Heart left ventricle (tissue), 16 donors: ENCODE measurements at places on chromosomes 4 and X. TPM values are rescaled to one million over a fixed set of nuclear protein-coding genes. Genes with fewer than 3 reads are reported as not detected.
A peak's percentile ranks its signal among the peaks of the same experiment; 100 is the strongest.

The NLGN3 gene
- 0.77 TPM for total RNA-seq

The NUDT11 gene
- total RNA-seq = not detected

DNA sequence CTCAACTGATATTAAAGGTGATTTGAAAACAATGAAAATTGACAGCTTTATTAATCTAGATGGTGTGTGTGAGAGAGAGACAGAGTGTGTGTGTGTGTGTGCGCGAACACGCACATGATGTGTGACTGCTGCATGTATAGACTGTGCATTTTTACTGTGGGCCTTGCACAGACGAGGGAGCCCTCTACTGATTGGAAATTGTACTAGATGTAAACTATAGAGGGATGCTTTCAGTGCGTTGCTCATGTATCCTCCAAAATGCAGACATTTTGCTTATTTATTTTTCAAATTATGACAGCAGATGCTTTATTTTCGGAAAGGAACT is 168.4 kb upstream of the GK2 start:
- DNase-seq = no peak

DNA sequence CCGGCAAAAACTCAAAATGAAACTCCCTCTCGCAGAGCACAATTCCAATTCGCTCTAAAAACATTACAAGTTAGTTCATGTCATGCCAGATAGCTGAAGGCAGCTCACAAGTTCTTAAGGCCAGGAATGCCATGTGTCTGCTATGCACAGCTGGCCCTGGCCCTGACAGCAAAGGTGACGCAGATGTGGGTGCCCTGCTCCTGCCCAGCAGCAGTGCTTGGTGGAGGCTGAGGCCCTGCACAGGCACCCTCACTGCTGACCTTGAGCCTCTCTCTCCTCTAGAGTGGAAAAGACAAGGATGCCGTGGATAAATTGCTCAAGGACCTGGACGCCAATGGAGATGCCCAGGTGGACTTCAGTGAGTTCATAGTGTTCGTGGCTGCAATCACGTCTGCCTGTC is 2.9 kb downstream of the S100P start:
- DNase-seq = no peak

DNA sequence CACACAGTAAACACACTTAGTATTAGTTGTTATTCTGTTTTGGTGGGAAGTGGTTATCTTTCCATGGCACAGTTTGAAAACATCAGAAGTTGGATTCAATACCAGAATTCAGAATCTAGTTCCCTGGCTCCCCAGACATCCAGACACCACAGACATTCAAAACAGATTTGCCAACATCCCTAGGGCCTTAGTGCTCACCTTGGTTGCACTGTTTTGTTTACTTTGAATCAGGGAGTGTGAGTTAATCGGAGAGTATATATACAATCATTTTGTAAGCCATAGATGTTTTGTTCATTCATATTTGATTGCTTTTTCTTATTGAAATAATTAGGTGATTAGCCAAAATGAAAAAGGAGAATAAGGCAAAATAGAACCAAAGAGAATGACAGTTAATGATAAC is 324.7 kb upstream of the CLNK start:
- no peak for DNase-seq

The ARSJ gene
- total RNA-seq = 2.5 TPM

- DNase-seq = no peak
Measured at GRCh38 chrX:964831-965416, 247.5 kb downstream of the CRLF2 start.

The RHOXF2 gene
- total RNA-seq = not detected

The KCNE5 gene
- 0.28 TPM for total RNA-seq

- no peak for DNase-seq
Measured at GRCh38 chr4:143287572-143287923, 49.1 kb upstream of the GAB1 start.

GRCh38 chrX:24561121-24561520 is 86.0 kb downstream of the PCYT1B start:
- no peak for DNase-seq

The WAS gene
- total RNA-seq = 1.1 TPM

GRCh38 chrX:48911412-48912182 is at the start of gene SLC35A2:
Gene SLC35A2, minus strand, starts transcription at chrX:48911646. Its CDS starts 10 bp downstream, at chrX:48911636.
- peak; percentile 78 for DNase-seq

- DNase-seq = no peak
Measured at GRCh38 chrX:386239-386767, 404 bp downstream of the PPP2R3B start.
